Prostate gland (tissue), 2 donors: ENCODE measurements at places on chromosomes 6 and 20. TPM values are rescaled to one million over a fixed set of nuclear protein-coding genes. Genes with fewer than 3 reads are reported as not detected.

The SLC22A7 gene
- total RNA-seq = not detected

DNA sequence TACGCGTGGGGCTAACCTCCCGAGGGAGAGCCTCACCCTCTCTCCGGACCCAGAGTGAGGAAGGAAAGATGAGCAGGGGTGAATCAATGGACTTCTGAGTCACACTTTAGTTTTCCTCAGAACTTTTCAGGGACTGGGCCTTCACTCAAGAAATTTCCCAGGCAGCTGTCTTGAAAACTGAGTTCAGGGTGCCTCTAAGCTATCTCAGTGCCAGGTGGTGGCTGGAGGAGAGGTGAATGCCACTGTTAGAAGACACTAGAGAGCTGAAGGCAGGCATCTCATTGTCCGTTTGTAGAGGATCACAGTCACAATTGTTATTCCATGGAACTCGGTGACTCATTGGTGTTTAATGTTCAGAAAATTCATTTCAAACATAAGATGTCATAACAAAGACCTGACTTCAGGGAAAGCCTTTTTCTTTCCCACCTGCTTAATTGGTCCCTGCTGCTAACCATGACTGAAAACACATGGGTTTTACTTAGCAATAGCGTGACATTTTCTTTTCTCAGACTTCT, 5.3 kb upstream of the SERPINB6 start:
- DNase-seq = no peak

GRCh38 chr20:51193066-51193772, 170.3 kb upstream of the KCNG1 start:
- DNase-seq = no peak

- peak; percentile 53 for DNase-seq
These were observed 367 bp upstream of the PCIF1 start for GRCh38 chr20:45934046-45934585.
